ENCODE measurements at places on chromosomes 1 and 21.

DNA sequence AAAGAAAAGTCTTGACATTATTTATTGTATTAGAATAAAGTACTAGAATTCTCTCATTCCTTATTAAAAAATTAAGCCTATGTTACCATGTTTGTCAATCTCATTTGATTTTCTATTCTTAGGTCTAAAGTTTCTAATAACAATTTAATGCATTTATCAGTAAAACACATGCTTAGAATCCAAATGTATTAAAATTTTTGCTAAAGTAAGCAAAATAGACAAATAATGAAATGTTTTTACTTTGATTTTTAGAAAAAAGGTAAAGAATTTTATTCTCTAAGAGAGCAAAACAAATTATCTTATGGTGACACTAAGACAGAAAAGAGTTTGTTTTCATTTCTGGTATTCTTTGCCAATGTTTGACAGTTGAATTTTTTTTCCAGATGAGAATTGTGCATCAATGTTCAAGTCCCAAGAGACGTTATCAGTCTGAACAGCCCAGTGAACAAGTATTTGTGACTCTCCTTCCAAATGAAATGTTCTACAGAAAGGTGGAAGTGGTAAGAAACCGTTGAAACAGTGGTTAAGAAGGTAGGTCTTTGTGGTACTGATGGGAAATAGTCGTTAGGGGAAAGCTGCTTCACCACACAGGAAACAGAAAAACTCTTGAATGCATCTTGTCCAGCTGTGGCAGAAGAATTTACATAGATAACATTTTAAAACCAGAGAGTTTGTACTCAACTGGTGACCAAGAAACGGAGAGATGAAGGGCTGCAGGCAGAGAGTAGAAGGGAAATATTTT, 402.5 kb downstream of the PTPRC start:
- DNase-seq: no peak

- peak; percentile 31 for DNase-seq
These were observed 48.5 kb downstream of the WNT9A start for GRCh38 chr1:227899141-227899819.

DNA sequence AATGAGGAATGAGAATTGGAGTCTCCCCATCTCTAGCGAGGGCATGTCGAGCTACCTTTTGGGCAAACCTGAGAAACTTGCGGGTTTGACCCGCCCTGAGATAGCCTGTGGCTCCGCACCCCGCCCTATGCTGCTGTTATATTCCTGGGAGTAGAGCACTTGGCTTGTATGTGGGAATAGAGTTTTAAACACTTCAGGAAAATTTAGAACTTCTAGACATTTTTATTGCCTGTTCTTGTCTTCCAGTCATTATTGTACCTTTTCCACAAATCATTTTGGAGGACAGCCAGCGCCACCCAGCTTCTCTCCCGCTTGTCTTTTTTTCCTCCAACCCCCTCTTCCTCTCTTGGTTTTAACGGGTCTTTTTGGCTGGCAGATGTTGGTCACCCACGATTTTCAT, 738 bp downstream of the GNPAT start:
- DNase-seq: peak; percentile 29

DNA sequence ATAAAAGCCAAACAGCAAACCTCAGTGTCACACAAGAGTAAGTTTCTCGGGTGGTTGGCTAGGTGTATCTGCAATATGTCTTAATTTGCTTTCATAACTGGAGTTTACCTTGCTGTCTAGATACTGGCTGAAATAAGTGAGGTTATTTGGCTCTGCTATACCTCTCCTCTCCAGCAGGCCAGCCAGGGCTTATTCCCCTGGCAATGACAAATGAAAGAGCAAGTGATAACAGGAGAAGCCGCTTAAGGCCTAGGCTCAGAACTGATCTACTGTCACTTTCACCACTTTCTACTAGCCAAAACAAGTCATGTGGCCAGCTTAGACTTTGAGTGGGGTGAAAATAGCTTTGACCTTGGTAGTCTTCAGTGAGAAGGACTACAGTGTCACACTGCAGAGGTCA, 4.8 kb upstream of the RPE65 start:
- DNase-seq: no peak

DNA sequence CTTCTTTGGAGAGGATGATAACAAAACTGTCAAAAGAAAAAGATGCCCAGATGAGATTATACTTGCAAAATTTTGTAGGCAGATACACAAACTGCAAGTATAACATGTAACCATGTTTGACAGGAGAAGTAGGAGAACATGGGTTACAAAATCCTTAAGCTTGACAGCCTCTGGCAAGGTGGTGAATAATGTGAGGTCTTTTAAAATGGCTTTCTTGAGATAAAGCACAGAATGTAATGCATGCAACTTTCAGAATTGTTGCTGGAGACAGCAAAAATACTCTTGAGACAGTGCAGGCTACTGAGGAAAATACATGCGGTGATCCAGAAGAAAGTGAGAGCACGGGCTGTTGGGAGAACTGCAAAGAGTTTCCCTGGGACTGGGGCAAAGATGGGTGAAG, 24.7 kb downstream of the DNAJC6 start:
- no peak for DNase-seq

DNA sequence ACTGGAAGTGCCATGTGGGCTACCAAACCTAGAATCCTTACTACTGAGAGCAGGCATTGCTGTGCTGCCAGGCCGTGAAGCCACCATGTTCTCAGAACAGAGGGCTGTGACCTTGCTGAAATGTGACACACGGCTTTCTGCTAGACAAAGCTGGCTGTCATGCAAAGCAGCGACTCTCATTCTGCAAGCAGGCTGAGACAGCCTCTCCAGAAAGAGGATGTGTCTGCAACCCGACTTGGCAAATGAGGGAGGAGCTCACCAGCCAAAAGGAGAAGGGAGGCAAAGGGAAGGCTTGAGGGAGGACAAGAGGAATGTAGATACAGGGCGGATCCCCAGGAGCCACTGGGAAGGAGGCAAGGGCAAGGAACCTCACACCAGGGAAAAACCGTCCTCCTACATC, 85.7 kb upstream of the KRTAP19-8 start:
- no peak for DNase-seq

GRCh38 chr21:46325073-46325912, 1.3 kb downstream of the PCNT start:
- peak; percentile 57 for DNase-seq

GRCh38 chr1:231613419-231614349, 12.9 kb upstream of the DISC1 start:
- DNase-seq: no peak

Data from right lobe of liver (tissue), 6 donors.